CD4-positive, alpha-beta T cell treated with Interleukin-1 beta for 1 hour (primary cell): ENCODE measurements at places on chromosomes 6 and 20.

GRCh38 chr6:163530406-163530805 is 115.9 kb downstream of the QKI start:
- DNase-seq = no peak

GRCh38 chr6:44110005-44110676 is 17.1 kb downstream of the MRPL14 start:
- no peak for DNase-seq

DNA sequence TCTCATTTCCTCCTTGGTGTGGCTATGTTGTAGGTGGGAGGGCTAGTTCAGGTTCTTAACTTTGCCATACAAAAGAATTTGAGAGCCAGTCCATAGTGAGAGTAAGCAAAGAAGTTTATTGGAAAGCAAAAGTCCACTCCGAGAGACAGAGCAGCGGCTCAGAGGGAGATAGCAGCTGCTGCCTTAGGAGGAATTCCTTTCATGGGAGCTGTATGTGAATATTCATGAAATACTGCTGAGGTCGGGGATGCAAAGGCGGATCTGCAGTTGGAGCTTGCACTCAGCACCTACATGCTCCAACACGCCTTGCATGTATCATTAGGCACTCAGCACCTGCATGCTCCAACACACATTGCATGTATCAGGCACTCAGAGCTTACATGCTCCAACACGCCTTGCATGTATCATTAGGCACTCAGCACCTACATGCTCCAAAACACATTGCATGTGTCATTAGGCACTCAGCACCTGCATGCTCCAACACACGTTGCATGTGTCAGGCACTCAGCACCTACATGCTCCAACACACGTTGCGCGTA is 54.9 kb downstream of the CDH4 start:
- DNase-seq = no peak

DNA sequence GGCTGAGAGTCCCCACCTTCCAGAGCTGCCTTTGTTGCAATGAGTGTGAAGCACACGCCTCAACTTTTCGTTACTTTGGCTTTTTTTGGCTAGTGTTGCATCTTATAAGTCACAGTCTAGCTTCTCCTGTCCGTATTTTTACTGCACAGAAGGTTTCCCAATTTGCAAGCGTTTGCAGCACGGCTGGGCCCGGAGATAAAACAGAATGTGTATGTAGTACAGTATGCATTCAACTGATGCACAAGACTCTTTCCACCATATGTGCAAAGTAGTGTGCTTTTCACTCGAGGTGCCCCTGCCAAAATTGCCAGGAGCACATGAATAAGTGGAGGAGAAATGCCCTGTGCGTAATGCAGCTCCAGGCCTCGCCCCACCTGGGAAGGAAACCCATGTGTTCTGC is 79.6 kb downstream of the SOBP start:
- DNase-seq = no peak

DNA sequence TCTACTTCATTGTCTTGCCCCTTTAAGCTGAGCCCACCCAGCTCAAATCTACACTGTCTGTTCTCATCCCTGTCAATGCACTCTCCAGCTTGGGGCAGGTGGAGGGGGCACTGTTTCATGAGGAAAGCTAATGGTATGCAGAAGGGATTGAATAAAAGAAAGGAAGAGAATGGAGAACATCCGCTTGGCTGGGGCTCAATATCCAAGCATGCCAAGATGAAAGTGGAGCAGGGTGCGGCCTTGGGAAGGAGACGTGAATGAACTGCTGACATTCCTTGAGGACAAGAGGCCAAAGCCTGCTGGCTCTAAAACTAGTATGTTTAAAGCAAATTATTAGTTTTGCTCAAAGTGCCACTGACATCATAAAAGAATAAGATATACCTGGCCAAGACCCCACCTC is 24.2 kb downstream of the AKAP12 start:
- no peak for DNase-seq

DNA sequence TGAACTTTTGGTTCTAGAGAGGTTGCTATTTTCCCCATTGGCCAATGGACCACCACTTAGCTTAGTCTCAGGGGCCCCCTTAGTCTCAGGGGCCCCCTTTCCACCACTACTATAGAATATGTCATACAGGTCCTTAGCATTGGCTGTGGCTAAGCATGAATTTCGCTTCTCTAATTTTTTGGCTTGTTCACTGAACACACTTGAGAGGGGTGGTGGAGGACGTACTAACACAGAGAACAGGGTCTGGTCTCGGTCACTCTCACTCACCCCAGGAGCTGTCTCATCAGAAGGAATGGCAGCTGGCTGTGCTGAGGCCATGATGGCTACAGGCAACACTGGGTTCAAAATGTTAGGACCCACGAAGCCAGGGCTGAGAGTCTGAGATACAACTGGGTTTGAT is 30.3 kb downstream of the ZNF318 start:
- DNase-seq = no peak

DNA sequence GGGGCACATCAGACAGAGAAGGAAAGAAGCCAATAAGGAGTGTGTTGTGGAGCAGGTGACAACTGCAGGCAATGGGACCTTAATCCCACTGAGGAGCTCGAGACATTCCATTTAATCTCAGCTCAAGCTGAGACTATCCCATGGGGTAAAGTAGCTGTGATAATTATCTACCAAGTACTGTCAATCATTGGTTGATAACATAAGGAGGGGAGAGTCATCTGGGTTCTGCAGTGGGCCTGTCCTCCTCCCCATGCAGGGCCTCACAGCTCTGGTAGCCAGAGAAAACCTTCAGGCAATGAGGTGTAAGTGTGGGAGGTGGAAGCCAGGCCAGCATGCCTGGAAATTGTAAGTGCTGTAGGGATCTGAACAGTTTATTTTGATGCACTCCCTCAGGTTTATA is 375.0 kb upstream of the ARID1B start:
- DNase-seq = no peak

DNA sequence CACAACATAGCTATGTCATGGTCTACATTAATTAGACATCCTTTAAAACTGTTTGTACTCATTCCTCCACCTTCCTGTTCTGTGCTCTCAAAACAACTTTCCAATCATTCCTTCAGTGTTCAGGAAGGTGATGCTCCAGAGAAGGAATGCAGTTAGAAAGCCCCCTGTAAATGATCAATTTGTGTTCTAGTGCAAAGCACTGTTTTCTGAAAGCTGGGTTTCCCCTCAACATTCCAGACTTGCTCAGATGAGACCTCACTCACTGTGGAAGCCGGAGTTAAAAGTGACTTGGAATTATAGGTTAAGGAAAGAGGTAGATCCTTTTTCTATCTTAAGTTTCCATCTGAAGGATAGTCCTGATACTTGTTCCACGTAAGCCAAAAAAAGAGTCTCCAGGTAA is 95.9 kb downstream of the BMP2 start:
- no peak for DNase-seq

GRCh38 chr6:110689275-110689935 is 125.9 kb downstream of the CDK19 start:
- DNase-seq = no peak

DNA sequence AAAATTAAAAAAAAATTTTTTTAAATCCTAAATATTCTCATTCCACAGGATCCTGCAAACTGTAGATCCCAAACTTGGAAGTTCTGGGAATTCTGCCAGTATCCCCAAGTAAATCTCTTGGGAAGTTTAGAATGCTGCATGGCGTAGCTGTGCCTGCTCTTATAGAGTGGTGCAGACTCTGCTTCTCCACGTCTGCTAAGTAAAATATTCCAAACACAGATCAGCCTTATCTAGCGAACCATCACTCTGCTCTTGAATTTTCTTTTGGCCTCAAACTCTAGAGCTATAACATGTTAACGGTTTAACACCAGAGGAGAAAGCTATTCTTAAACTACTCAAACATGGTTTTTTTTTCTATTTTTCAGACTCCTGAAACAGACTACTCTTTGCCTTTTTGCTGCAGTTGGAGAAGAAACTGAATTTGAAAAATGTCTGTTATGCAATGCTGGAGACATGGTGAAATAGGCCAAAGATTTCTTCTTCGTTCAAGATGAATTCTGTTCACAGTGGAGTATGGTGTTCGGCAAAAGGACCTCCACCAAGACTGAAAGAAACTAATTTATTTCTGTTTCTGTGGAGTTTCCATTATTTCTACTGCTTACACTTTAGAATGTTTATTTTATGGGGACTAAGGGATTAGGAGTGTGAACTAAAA is 138.5 kb upstream of the AKAP12 start:
- DNase-seq = no peak

GRCh38 chr20:50774515-50774914 is 20.3 kb upstream of the BCAS4 start:
- DNase-seq = no peak

DNA sequence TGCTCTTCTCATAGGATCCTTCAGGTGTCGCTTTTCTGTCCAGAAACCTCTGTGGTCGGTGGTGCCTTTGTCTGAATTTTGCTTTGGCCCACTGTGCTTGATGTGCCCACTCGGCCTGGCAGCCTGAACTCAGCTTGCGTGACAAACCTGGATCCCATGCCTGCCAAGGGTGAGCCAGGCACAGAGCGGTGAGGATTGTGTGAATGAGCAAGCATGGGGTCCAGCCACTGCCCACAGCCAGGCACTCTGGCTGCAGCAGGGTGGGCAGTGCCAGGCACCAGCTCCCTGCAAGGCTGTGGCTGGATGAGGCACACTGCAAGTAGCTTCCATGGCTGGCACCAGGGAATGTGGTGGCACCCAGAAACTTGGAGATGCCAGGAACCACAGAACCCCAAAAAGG is 110.3 kb downstream of the THEMIS start:
- DNase-seq = no peak

GRCh38 chr6:166861304-166861703 is 95.0 kb downstream of the RNASET2 start:
- DNase-seq = no peak

GRCh38 chr20:19498756-19499155 is 259.3 kb upstream of the RIN2 start:
- no peak for DNase-seq

DNA sequence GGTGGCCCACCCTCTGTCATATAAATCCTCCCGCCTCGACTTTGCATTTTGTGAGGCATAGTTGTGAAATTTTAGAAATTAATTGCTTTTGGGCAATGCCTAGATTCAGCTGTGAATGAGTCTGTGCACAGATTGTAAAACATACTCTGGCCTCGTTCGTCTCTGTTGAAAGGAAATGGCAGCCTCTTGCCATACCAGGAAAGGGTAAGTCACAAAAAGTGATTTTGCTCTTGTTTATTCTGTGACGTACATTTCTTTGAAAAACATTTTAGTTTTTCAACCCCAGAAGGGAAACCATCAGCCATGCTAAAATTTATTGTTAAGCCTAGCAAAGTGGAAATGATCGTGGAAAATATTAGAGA is 15.3 kb upstream of the EXOC2 start:
- no peak for DNase-seq

GRCh38 chr6:31730631-31731086 is 1.6 kb upstream of the DDAH2 start:
- DNase-seq = no peak

DNA sequence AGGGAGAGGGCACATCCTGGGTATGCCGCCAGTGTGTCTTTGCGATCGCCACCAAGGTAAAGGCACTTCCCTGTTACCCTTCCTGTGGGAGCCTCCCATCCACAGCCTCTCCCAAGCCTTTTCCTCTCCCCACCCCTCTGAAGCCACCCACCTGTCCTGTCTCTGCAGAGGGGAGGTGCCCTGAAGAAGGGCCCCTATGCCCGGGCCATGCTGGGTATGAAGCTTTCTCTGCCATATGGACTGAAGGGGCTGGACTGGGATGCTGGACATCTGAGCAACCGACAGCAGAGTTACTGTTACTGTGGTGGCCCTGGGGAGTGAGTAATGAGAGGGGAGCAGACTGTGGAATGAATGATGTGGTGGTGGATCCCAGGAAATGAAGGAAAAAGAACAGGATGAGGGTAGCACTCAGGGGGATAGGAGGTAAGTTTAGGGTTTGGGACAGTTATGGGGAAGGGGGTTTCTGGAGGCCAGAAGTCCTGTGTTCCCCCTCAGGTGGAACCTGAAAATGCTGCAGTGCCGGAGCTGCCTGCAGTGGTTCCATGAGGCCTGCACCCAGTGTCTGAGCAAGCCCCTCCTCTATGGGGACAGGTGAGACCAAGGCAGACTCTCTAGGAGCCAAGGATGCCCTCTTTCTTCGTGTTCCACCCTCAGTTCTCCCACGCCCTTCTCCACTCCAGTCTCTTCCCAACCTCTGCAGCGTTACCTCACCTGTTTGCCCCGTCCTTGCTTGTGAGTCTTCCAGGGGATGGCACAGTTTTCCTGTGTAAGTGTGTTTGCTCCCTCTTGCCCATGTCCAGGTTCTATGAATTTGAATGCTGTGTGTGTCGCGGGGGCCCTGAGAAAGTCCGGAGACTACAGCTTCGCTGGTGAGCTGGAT is 2.7 kb downstream of the PHF1 start:
- DNase-seq = no peak

DNA sequence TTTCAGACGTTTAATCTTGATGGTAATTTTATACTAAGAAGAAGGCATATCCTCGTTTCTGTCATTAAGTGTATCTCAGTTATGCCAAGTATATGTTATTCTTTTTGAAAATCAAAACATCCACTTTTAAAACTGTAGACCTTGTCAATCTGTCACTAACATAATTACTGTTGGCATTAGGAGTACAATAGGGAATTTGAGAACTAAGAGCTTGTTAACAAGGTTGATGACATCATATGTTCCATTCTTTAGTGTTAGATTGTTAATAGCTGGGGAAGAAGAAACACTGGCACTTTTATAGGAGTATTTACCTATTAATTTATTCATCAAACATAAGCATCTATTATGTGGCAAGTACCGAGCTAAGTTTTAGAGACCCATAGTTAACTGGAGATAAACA is 76.2 kb downstream of the MAP3K4 start:
- DNase-seq = no peak

- DNase-seq = no peak
Observed at GRCh38 chr6:137070303-137070702, 25.5 kb upstream of the IL20RA start.

GRCh38 chr6:147192278-147192911 is 11.8 kb upstream of the STXBP5 start:
- DNase-seq = no peak

DNA sequence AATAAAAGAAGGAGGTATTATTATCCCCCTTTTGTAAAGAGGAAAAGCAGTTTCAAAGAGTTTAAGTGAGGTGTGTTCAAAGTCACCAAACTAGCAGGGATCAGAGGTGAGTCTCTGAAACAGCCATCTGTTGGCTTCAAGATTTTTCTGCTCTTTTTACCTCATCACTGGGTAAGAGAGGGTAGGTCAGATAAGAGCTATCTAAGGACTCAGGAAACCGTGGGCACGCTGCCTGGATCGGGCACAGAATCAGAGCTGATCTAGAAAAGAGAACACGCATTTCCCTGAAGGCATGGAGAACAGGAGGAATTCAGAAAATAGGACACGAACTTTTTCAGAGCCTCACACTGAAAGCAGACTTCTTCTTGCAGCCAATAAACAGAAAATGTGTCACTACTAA is 65.8 kb upstream of the LY86 start:
- DNase-seq = no peak

- DNase-seq = peak; percentile 92
Observed at GRCh38 chr6:53544470-53545308, at the start of gene GCLC. Gene GCLC (minus strand): TSS chr6:53545101. CDS start chr6:53544645, 456 bp downstream.
